HFFc6 (cell line): ENCODE measurements at places on chromosomes 3 and 15. TPM values are rescaled to one million over a fixed set of nuclear protein-coding genes. Genes with fewer than 3 reads are reported as not detected.

PRSS50 gene
- total RNA-seq: not detected in 3 replicates

FBXW12 gene
- not detected in 3 replicates for total RNA-seq

CFAP100 gene
- not detected in 3 replicates for total RNA-seq

BAHD1 gene
- 13.1 to 15.2 TPM (median 14.4 TPM) in 3 replicates for total RNA-seq

USP50 gene
- not detected in 2 replicates for total RNA-seq
